Left forelimb (tissue), 1 donor: ENCODE measurements at places on chromosomes 2 and 18.

- DNase-seq: no peak
Observed at GRCh38 chr2:149385350-149385749, 55.0 kb downstream of the LYPD6 start.

DNA sequence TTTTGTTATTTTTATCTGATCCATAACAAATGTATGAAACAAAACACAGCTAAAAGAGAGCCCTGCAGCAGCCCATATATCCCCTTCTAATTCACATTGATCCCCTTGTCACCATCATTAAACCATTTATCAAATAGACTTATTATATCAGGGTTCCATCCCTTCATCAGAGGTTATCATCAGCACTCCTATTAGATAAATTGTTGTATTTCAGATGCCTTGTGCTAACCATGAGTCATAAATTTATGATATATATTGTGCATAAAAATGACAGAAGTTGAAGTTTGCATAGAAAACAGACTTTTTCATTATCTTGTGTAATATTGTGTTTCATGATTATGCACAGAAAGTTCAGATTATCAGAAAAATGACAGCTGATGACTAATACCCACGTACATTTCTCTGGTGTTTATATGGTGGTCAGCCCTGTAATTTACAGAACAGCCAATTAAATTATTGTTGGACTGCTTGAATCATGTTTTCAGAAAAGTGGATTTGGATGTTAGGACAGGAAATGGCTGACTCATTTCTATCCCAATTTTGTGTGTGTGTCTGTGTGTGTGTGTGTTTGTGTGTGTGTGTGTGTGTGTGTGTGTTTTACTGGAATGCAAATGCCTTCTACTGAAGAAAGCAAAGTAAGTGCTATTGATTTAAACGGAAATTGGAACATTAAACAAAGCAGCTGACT, 80.9 kb downstream of the PPP1R1C start:
- no peak for DNase-seq

DNA sequence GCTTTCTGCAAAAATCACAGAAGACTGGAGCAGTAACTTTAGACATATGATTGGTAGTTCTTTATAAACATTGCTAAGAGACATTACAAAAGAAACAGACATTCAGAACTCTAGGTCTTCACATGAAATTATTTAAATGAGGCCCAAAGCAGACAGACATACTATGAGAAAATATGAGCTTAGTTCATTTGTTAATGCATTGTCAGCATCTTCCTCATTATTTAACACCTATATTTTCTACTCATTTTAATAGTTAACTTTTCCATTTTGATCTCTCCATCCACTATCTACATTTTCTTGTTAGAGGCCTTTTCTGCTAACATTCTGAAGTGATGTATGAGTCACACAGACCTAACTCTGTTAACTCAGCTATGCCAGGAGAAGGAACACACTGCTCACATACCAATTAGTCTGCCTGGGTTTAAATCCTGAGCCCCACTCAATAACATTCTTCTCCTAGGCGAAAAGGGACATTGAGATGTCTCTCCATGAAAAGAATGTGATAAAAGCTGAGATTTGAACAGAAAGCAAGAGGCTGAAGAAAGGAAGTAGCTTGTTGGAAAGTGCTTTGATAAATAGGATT, 400.3 kb upstream of the PKDCC start:
- DNase-seq: no peak

- no peak for DNase-seq
Observed at GRCh38 chr2:64470766-64471295, 16.9 kb downstream of the LGALSL start.

- no peak for DNase-seq
Observed at GRCh38 chr2:9809064-9809356, 34.3 kb upstream of the TAF1B start.

DNA sequence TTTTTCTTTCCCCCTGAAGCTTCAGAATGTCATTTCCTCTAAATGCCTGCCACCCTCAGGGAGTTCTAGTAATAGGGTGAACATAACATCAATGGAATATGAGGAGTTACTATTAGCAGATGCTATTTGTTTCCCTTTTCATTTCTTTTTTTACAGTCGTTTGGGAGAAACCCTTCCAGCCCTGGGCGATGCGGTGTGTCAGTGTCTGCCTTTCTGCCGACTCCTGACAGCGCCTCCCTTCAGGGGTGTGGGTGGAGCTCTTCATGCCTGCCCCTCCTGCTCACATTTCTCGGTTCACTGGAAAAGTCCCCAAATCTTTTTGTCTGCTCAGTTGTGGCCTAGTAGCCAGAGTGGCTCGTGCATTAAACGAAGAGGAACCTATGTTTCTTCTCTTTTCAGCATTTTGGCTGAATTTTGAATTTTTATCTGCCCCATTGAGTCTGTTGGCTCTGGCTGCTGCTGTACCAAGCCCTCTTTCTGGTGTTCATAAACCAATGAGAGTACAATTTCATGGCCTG, 72.3 kb downstream of the FMNL2 start:
- no peak for DNase-seq

GRCh38 chr18:34493099-34493544, 217.0 kb upstream of the DTNA start:
- peak; percentile 72 for DNase-seq

DNA sequence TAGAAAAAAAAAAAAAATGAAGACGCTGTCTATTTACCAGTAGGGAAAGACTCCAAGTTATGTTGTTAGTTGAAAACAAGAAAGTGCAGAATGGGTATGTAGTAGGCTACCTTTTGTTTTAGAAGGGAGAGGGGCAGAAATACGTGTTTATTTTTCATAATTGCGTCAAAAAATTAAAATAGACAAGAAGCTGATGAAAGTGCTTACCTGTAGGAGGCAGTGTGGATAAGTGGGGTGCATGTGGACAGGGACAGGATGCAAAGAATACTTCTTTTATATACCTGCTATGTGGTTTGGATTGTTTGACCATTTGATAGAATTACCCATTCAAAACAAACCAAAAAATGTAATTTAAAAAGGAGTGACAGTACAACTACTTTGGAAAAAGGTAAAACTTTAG, 3.0 kb upstream of the GCG start:
- no peak for DNase-seq

- DNase-seq: no peak
Observed at GRCh38 chr2:195318440-195319111, 338.4 kb upstream of the SLC39A10 start.

GRCh38 chr2:100211521-100211920, 69.1 kb upstream of the AFF3 start:
- DNase-seq: no peak

DNA sequence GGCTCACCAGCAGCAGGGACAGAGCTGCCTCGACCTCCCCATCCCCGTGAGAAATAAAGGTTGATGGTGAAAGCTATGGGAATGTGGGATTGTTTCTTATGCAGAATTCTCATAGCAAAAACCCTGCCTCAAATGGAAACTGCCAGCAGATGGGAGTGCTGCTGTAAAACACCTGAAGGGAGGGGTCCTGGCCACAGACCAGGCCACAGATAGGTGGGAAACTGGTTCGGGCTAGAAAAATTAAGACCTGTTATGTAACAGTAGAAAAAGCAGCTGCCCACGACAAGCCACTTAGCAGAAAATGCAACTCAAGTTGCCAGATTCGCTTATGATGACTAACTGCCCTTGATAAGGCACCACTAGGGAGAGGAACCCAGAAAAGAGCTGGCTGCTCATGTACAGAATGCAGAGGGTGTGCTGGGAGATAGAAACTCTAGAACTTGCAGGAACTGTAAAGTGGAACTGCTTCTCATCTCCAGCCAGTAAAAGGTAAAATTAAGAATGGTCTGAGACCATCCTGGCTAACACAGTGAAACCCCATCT, 114.5 kb upstream of the SALL3 start:
- no peak for DNase-seq

DNA sequence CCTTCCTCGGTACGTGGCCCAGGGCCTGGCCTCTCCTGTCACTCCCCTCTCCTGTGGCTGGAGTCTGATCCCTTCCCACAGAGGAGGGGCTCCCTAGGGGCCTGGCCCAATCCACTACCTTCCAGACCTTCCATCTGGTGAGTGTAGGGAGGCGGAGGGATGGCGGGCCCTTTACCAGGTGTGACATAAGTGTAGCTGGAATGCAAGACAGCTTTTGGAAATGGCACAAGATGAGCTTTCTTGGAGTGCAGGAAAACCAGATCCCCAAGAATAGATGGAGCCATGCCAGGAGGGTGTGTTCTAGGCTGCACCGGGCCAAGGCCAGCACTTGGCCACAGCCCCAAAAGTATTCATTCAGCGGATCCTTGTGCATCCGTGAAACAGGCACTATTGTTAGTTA, 30.1 kb downstream of the IGFBP5 start:
- no peak for DNase-seq

DNA sequence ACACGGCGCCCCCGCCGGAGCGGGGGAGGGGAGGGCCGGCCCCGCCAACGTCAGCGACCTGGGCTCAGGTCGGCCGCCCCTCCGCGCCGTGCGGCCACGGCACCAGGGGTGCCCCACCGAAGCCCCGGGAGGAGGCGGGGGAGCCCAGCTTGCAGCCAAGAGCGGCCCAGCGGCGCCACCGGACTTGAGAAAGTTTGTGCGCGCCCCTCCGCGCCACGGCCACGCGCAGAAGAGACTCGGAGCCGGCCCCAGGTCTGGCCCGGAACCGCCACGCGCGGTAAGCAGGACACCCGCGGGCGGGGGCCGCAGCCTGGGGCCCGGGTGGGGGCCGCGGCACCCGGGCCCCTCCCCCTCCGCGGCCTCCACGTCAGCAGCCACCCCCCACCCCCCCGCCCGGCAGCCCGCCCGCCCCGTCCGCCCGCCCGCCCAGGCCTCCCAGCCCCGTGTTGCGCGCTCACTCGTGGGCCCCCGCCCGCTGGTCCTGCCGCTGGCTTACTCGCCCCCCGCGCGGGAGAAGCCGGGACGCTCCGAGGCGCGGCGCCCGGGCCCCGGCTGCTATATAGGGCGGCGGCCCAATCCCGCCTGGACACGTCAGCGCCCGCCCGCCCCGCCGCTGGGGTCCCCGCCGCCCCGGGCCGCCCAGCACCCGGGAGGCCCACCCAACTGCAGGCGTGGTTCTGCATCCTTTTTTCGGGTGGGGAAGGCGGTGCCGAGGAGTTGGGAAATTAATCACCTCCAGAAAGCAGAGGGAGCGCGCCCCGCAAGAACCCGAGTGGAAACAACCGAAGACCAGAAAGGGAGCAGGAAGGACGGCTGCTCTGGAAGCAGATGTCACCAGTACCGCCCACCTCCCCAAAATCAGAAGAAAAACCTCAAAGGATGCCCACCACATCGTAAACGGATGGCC, 42.9 kb downstream of the HDLBP start:
- DNase-seq: peak; percentile 89

GRCh38 chr18:42038936-42039335, 83.9 kb downstream of the PIK3C3 start:
- DNase-seq: no peak

GRCh38 chr2:148953426-148953825, 78.4 kb downstream of the KIF5C start:
- DNase-seq: no peak

DNA sequence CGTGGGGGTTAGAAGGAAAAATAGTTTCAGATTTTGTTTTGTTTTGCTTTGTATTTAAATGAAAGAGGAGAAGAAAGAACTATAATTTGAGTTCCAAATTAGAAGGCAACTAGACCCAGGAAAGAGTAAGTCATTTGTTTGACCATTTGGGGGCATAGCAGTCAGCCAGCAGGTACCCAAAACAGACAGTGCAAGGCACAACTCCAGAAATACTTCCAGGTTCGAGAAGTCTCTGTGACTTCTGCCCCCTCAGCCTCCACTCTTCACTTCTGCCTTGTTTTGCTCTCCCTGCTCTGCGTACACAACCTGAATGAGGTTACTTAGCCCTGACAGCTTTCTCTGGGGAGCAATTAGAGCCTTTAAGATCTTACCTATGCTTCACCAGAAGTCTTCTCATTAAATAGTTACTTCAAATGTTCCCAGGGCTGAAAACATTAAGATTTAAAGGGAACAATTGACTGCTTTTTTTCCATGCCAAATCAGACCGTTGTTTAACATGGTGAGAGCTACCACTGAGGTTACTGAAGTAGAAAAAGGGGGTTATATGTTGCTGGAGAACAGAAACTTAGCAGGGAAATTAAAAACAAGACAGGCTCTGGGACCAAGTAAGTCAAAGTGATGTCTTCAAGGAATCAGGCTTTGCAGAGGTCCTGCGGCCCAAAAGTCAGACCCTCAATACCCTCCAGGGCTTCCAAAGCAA, 216.9 kb downstream of the BCL11A start:
- no peak for DNase-seq

GRCh38 chr2:234535464-234535863, 38.6 kb upstream of the ARL4C start:
- DNase-seq: no peak

DNA sequence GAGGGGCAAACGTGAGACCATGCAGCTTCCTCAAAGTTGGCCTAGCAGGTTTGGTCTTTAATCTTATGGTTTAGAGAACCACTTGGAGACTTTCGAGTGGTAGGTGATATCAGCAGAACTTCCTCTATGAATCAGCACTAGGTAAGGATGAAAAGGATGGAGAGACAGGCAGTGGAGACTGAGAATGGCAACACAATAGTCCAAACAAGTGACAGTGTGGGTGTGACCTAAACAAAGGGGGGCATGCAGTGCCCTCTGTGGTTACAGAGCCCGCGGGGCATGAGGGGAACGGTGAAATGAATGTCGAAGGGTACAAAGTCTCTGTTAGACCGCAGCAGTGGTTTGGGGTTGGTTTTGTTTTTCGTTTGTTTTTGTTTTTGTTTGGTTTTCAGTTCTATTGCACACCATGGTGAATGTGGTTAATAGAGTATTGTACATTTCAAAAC, 143.9 kb downstream of the L3MBTL4 start:
- DNase-seq: no peak

GRCh38 chr18:44777457-44778192, 96.9 kb downstream of the SETBP1 start:
- no peak for DNase-seq

DNA sequence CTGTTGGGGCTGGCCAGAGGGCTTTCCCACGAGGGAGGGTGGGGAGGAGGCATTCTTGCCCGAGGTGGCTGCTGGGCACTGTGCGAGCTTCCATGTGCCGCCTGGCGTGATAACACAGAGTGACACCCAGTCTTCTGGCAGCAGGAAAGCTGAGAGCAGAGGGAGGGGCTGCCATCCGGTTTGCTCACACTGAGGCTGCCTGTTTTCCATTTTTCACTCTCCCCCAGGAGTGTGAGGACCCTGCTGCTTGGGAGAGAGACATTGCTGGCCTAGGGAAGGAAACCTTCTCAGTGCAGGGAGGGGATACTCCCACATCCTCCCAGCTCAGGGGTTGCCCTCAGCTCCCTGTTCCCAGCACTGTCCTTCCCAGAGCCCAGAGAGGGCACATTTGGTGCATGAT, 73.1 kb downstream of the INHBB start:
- no peak for DNase-seq

- peak; percentile 84 for DNase-seq
Observed at GRCh38 chr2:37156071-37156856, 516 bp downstream of the EIF2AK2 start.

GRCh38 chr2:28681158-28681571, 70.5 kb upstream of the PPP1CB start:
- DNase-seq: no peak

GRCh38 chr2:205654878-205655605, 27.3 kb upstream of the NRP2 start:
- DNase-seq: no peak
